ENCODE measurements at places on chromosomes 5 and 9. TPM values are rescaled to one million over a fixed set of nuclear protein-coding genes. Genes with fewer than 3 reads are reported as not detected.

GRCh38 chr5:54178207-54178606 is 132.2 kb downstream of the ARL15 start:
- no peak for DNase-seq

GRCh38 chr5:82614706-82615105 is 336.6 kb upstream of the RPS23 start:
- DNase-seq, result no peak

- no peak for DNase-seq
These were observed 607 bp downstream of the UHRF2 start for GRCh38 chr9:6413365-6414246.

DNA sequence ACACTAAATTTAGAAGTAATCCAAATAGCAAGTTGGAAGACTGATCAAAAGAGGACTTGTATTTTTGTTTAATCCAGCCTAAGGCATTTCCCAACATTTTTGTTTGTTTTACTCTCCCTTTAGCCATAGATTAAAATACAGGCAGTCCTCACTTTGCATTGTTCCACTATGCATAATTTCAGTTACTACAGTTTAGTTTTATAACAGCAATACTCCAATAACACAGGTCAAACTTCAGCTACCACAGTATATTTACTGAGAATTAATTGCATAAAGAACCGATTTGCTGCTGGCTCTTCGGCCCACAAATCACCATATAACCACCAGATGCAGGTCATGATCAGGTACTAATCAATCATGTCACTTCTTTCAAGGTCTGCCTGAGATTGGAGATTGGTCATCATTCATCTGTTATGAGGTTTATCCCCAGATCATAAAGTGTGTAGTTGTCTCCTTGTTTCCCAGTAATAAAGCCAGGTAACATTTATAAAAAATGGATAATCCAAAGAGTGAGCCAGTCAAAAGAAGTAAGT is 12.1 kb downstream of the FTMT start:
- no peak for DNase-seq

- no peak for DNase-seq
These were observed 15.6 kb downstream of the MTX3 start for GRCh38 chr5:79975422-79975821.

GRCh38 chr5:134509308-134510040 is 16.0 kb upstream of the JADE2 start:
- no peak for DNase-seq

DNA sequence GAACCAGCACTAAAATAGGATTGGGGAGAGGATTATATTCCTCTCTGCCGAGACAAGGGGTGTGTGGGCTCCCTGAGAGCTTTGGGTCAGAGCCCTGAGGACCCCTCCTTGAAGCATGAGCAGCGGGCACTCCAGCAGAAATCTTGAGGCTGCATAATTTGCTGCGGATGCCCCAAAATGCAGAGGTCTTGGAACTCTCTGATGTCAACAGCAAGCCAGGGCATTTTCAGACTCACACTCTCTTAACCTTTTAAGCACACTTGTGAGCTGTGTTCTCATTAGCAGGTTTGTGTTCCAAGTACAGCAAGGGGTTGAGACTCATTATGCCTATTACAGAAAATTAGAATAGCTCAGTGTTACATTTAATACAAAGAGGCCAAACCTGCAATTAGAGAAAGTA is 513.0 kb upstream of the ADAMTS16 start:
- DNase-seq, result no peak

GRCh38 chr5:119347991-119348390 is 7.8 kb upstream of the TNFAIP8 start:
- no peak for DNase-seq

GRCh38 chr5:124352312-124352711 is 394.1 kb downstream of the ZNF608 start:
- no peak for DNase-seq

DNA sequence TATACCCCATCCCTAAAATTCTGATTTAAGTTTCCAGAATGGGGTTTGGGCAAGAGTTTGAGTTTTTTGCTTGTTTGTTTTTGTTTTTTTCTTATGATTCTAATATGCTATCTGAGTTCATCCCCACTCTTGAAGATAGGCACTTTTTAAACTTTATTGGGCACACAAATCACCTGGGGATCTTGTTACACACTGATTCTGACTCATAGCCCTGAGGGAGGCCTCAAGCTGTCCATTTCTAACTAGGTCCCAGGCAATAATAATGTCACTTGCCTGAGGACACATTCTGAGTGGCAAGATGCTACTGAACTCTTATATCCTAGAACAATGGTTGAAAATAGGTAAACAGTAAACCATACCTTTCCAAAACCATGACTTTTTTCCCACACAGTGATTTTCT is 22.8 kb upstream of the ABLIM3 start:
- no peak for DNase-seq

FNBP1 gene
- total RNA-seq, result 50.5 TPM

CDH9 gene
- not detected for total RNA-seq

TAF11L5 gene
- total RNA-seq, result not detected

MACIR gene
- 6.2 TPM for total RNA-seq

ATG12 gene
- total RNA-seq, result 52.5 TPM

Measured in suprapubic skin (tissue), 4 donors.